Left ventricle myocardium superior (tissue), 1 donor: ENCODE measurements at places on chromosomes 4 and X.

DNA sequence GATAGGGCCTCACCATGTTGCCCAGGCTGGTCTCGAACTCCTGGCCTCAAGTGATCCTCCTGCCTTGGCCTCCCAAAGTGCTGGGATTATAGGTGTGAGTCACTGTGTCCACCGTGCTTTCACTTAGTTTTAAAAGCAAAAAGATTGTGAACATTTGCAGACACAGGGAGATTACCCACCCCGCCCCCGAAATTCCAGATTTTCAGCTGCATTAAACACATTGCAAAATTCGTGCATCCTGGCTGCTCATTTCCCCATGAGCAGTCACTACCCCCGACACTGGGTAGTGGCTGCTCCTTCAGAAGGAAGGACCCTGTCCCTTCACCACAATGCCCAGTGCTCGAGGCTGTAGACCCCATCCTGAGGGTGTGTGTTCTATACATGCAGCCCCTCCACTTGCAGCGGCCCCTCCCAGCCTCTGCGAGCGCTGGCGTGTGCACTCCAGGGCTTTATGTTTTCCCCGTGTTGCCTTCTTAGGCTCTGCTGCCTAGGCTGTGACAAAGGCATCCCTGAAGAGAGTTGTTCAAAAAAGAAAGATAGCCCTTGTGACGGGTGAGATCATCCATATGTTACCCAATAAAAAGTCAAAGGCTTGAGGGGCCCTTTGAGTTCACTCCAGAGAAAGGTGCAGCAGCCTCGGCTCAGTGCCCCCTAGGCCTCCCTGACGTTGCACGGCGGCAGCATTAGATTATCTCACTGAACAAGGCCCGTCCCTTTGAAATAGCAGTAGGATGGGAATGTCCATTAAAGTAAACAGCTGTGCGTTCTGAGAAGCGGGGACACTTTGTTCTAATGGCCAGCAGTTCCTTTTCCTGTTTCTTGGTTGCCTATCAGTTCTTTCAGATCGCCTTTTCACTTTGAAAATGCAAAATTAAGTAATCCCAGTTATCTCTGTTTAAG, 71.6 kb downstream of the SHROOM2 start:
- DNase-seq, result no peak

DNA sequence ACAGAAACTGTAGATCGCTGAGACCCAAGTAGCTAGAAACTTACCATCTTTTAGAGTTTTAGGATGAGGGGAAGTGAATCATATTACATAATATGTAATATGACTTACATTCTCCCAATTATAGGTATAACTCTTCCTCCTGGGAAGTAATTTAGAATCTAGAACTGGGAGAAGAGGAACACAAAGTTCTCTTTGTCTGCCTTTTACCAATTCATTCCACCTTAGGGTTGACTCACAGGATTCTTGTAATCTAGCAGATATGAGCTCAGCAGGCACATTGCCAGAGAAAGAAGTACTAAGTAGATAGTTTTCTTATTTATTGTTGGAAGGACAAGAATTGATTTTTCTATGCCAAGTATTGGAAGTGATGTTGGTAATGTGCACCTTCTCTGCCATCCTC, 58.0 kb upstream of the CCSER1 start:
- DNase-seq, result no peak

DNA sequence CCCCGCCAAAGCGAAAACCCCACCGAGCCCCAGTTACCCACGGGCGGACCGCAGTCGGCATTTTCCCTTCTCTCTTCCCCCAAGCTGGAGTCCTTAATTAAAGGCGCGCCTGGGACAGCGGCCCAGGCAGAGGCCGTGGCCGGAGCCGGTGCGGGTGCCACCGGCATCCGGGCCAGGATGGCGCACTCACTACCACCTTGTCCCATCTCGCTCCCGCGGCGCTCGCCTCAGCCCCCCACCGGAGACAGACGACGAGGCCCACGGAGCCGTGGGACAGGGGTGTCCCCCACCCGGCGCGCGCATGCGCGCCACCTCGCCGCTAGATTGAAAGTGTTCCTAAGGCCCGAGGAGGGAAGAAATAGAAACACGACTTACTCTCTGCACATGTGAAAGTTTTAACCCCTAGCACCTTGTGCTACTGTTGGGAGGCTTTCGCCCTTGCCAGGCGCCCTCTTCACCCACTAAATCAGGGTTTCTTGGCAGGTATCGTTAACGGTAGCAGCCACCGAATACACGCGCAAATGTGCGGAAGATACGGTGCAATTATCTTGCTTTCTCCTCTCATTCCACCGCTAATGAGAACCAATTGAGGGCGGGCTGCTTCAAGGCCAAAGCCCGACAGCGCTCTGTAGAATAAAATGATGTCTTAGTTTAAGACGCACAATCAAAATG, 64.3 kb upstream of the CCDC160 start:
- DNase-seq, result peak; percentile 50

GRCh38 chrX:13226214-13226613, 93.6 kb downstream of the ATXN3L start:
- DNase-seq, result no peak

- DNase-seq, result no peak
Measured at GRCh38 chrX:115563633-115564162, 2.7 kb downstream of the PLS3 start.

GRCh38 chrX:26295425-26295824, 79.5 kb downstream of the MAGEB5 start:
- DNase-seq, result no peak
